ENCODE measurements at places on chromosomes 7 and 10.

GRCh38 chr7:13979671-13980435 is 9.6 kb downstream of the ETV1 start:
- DNase-seq, result peak; percentile 46

DNA sequence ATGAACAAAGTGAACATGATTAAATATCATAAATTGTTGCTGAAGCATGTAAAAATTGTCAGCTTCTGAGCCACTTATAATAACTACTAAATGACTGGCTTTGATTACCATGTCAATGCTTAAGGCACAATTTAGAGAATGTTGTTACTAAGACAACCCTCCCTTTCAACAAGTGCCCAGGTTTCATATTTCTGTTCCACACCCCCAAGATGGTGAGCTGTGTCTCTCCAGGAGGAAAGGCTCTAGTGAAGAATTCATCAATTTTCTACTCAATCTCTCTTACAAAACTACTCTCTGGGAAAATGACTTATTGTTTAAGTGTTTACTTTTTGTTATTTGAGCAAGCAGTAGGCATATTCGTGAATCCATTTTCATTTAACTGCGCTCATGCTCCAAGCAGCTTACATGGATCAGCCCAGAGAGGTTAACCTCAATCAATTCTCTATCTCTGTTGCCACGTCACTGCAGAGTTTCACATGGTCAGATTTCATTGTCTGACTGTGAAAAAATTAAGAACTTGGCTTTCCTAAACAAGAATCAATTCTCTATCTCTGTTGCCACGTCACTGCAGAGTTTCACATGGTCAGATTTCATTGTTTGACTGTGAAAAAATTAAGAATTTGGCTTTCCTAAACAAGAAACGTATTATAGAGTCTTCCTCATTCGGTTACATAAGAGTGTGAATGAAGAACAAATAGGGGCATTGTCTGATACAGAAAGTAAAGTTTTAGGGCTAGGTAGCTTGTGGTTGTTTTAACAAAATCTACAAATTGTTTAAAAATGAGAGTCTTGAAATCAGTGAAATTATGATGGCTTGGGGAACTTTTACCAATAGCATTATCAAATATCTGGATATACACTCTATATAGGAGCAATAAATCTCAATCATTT is 49.7 kb downstream of the CCDC71L start:
- no peak for DNase-seq

GRCh38 chr7:30927040-30927439 is 15.4 kb downstream of the AQP1 start:
- no peak for DNase-seq

GRCh38 chr10:133388236-133388972 is 5.6 kb upstream of the MTG1 start:
- DNase-seq, result peak; percentile 45

DNA sequence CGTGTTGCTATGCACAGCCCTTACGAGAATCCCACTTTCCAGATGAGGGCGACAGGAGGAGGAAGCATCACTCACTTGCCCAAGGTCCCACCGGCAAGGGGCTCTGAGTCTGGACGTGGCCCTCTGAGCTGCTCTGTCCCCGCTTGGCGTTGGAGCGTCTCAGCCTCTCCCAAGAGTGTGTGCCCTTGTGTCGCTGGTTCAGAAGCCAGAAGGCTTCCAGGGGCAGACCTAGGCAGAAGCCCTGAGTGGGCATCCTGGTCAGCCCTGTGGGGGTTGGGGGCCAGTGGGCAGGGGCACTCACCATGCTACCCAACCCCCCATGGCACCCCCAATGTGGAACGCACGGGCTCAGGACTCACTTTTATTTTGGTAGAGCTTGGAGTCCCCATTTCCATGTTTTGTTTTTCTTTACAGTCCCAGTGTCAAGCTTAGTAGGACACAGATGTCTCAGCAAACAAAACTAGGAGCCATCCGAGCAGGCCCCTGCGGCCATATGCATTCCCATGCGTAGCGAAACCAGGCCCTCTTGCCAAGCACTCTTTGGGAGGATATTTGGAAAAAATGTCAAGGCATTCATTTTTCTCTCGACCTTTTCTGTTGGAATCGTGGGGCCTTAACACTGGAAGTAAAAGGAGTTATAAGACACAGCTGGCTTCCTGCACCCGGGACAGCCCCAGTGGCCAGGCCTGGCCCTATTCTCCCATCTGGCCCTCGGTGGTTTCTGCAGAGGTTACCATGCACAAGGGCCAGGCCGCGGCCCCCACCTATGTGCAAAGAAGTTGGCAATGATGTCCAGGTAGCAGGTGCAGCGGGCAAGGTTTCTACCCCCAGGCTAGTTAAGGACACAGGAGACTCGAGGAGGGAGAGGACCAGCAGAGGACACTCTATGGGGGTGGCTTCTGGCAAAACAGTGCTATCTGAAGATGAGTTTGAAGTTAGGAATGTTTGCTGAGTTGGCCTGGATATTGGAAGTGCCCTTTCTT is 97.0 kb downstream of the LHPP start:
- no peak for DNase-seq

- DNase-seq, result no peak
Observed at GRCh38 chr7:144100607-144101006, 8.8 kb upstream of the OR2A2 start.

DNA sequence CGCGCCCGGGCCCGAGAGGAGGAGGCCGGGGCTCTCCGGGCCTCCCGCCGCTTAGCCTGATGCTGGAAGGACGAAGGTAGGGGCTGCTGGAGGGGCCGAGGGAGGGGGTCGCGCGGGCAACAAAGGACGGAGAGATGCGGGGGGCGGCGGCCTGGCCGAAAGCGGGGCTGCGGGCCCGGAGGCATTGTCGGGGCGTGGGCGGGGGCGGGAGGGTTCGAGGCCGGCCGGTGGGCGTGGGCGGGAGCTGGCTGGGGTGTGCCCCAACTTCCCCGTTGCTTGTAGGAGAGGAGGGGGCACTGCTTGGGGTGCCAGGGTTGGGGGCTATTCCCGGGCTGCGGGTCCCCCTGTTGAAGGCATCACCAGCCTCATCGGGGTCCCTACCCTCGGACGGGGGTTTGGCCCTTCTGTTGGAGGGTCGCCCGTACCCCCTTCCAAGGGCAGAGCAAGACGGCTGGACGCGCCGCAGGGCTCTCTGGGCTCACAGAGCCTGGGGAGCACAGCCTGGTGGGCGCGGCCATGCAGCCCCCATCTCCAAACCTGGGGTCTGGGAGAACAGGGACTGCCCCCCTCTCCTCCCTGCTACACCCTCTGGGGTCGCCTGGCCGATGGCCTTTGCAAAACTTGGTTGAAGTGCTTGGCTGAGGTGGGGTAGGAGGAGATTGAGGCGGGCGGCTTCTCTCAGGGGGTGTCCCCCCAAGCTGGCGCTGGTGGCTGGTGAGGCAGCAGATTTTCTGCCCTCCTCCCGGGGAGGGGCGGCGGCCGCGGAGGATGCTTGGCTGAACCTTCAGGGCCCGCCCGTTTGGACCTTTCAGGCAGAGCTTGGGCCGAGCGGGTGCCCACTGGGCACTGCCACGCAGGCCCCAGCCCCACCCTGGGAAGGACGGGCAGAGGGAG is 699 bp downstream of the CLIP2 start:
- no peak for DNase-seq

- DNase-seq, result no peak
Observed at GRCh38 chr10:76350583-76350982, 919.2 kb downstream of the LRMDA start.

DNA sequence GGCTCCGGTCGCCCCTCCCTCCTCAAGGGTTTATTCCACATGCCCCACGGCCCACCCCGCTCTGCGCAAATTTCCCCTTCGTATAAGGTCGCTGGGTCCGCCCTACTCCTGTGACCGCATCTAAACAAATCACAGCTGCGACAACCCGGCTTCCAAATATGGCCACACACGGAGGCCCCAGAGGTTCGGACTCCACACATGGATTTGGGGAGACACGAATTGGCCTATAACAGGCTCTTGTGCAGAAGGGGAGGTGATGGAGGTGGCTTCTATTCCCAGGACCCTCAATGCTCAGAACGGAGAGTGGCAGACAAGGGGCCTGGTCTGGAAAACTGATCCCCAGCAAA is 90.1 kb downstream of the FOXL3 start:
- DNase-seq, result no peak

DNA sequence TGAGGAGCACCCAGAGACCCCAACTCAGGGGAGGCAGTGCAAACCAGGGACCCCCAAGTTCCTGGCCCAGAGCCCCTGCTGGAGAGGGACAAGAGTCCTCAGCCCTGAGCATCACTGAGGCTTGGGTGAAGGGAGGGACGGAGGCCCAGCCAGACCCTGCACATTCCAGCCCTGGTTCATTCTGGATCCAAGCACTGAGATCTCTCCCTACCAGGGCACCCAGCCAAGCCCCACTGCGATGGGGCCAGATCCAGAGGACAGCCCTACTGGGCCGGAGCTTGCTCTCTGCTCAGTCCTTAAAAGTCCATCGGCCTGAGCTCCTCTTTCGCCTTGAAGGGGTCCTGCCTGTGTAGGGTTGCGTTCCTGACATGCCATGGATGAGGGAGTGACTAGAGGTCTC is 40.5 kb upstream of the RABGEF1 start:
- peak; percentile 25 for DNase-seq

DNA sequence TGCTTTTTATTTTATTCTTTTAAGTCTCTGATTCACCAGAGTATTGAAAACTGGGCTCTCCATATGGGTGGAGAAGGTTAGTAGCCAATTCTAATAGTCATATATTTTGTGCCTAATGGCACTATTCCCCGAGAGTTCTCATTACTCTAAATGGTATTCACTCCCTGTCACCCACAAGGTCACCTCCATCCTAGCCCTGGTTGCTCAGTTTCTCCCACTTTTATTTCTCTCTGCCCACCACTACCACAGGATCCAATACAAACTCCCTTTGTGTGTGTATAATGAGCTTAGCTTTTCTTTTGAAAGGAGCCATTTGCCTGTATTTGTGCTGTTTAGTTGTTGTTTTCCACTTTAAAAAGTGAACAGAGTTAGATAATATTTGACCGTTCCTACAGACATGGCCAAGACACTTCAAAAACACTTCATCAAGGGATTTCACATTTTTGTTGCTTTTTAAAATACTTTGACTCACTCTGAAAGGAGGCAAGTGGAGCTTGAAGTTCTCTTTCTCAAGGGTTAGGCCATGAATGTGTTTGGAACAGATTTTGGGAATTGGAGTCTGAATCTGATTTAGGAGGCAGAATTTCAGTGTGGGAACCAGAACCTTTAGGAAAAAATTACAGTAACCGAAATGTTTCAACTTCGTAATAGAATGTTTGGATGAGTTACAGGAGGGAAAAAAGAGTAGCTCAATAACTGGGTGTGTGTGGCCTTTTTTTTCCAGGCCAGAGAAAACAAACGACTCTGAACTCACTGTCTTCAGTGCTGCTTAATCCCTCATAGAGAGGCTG is 321.3 kb downstream of the BICC1 start:
- no peak for DNase-seq

DNA sequence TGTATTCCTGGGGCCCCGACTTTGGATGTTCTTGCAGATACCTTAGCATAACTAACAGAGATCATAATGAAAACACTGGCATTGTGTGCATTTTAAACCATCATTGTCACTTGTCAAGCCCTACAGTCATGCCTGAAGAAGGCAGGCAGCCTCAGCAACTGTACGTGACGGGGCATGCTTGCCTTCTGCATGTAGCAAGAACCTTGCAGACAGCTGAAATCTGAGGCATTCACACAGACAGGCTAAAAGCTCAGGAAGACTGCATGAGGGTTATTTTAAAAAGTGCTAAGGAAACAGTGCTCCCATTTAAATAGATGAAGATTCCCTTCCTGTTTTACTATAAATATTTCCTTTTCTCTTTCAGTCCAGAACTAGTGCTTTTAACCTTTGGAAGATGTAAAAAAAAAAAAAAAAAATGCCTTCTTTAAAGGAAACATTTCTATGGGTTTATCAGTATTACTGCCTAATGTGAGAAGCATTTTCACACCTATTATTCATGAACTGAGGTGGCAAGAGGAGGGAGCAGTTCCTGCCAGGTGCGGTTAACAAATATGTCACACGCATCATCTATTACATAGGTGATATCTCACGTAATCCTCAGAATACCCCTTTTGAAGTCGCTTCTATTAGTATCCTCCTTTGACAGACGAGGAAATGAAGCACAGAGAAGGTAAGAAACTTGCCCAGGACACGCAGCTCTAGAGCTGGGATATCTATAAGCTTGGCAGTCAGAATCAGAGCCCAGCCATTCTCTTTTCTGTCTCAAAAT is 88.1 kb downstream of the PRKCQ start:
- no peak for DNase-seq

- DNase-seq, result no peak
Observed at GRCh38 chr7:31107106-31108090, 55.3 kb downstream of the ADCYAP1R1 start.

- DNase-seq, result no peak
Observed at GRCh38 chr10:112298581-112298980, 15.4 kb downstream of the TECTB start.

DNA sequence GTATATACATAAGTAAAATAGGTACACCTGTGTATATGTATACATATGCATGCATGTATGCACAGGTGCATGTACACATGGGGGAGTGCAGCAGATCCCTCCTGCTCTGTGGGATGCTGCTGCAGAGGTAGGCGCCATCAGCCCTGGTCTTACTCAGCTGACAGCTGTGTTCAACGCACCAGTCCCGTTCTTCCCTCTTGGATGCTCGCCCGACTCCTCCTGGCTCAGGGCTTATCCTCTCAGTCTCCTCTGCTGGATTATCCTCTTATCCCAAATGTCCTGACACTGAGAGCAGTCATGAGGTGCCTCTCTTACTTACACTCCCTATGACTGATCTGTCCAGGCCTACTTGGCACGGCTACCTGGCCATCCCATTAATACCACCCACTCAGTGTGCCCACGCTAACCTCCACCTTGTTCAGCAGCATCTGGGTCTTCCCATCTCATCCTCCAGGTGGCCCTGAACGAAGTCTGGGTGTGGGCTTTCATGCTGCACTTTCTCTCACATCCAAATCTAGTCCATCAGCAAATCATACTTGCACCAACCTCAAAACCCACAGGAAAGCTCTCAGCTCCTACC is 357.1 kb downstream of the TCERG1L start:
- DNase-seq, result no peak

- DNase-seq, result no peak
Observed at GRCh38 chr7:69208276-69208675, 390.0 kb upstream of the AUTS2 start.

DNA sequence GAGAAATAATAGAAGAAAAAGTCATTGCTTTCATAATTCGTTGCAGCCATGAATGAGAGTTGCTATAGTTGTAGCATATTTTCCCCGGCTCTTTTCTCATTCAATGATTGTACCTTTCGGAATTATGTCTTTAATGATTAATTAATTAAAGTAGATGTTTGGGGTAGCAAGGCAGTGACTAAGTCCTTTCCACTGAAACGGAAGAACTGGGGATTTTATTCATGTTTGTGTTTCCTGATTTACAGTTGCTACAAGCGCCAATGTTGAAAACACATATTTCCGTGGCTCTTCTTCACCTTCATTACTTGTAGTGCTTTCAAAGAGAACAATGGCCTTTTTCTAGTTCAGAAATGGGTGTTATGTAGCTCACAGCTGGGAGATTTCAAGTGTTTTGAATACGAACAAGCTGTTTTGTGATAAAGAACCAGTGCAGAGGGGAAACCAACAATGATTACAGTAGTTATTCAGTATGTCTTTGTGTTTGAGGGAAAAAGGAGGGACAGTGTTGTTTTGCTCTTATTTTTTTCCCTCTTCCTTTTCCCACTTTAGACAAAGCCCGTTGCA is 153.5 kb downstream of the NSUN6 start:
- DNase-seq, result no peak
